ENCODE measurements at places on chromosomes 6 and 20.

- no peak for DNase-seq
These were observed 483.0 kb downstream of the CBLN4 start for GRCh38 chr20:55522296-55522815.

DNA sequence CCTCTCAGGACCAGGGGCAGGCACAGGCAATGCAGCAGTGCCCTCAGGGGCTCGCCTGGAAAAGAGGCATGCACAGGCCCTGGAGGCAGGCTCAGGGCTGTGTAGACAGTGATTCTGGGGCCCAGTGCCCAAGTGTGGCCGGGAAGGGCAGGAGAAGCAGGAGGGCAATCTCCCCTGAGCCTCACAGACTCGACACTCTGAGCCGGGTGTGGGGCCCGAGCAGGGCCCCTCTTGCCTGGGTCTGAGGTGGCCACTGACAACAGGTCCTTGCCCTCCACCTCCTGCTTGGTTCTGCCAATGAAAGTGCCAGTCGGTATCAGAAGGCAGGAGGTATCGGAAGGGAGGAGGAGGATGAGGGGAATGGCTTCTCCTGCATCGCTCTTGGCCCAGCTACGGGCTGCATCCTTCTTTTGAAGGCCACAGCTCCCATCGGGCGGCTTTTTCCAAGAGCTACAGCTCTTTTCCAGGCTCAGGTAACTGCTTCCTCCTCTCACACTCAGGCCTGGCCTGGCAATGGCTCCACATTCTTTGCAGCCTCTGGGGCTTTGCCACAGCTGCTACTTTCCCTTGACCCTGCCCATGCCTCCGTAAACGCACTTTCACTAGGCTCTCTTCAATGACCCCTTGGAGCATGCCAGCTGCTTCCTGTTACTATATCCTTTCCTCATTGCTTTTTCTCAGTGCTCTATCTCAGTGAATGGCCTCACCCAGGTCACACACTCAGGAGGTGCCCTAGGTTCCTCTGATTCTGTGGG is 24.5 kb downstream of the GABRR2 start:
- no peak for DNase-seq

DNA sequence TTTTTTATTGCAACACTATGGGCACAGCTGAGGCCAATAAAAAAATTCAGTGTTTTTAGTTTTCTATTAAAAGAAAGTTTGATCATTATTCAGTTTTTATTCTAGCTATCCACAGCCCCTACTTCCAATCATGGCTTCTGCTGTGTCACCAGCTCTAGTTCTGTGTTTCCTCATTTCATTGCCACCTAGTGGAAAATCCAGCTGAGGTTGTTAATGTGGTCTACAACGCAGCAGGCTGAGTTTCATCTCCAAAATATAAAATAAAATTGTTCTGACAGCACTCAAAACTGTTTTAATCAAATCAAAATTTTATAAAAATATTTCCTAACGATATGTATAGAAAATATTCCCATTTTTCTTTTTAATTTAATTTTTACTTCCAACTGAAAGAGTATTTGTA is 13.6 kb downstream of the COL9A1 start:
- no peak for DNase-seq

- DNase-seq = peak; percentile 17
These were observed 129.7 kb downstream of the PRDM13 start for GRCh38 chr6:99736302-99736701.

DNA sequence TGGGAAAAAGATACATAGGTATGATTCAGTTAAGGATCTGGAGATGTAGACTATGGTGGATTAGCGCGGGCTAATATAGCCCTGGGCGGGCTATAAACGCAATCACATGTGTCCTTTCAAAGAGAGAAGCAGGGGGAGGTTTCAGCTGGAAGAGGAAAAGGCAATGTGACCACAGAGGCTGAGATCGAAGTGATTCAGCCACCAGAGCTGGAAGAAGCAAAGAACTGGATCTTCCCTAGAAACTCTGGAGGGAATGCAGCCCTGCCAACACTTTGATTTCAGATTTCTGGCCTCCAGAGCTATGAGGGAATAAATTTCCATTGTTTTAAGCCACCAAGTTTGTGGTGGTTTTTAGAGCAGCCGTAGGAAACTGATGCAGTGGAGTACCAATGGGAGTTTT is 81.5 kb upstream of the NHSL1 start:
- DNase-seq = no peak

DNA sequence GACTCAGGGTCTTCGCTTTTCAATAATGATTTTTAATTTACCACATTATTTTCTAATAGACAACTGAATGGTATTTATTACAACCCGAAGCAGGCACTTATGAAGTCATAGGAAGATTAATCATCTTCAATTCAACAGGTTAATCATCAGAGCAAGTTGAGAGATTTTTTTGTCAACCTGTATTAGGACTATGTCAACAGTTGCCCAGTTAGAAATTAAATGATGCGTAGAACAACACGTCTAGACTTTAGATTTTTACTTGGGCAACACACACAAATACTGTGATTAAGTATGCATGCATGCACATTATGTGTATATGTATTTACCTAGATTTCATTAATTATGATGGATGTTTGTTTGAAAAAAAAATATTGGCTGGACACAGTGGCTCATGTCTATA is 4.3 kb downstream of the ILRUN start:
- DNase-seq = no peak

GRCh38 chr20:46416839-46417238 is 10.4 kb upstream of the ELMO2 start:
- no peak for DNase-seq

DNA sequence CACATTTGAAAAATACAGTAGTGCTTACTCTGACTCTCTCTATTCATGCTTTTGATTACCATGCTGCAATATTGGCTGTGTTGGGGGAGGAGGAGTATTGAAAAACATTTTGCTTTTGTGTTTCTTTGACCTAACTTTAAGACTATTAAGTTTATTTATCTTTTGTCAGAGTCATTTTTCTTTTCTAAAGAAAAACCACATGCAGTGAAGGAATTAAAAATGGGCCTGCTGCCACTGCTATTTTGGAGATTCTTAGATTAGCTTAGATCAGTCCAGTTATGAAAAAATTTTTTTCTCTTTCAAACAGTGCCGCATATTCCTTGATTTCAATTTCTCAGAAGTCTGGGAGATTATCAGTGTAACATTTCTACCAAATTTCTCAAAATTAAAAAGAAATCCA is 36.1 kb downstream of the BCKDHB start:
- no peak for DNase-seq

- no peak for DNase-seq
These were observed 87.2 kb downstream of the CD40 start for GRCh38 chr20:46205349-46205748.

GRCh38 chr20:58657262-58657661 is 6.2 kb downstream of the STX16 start:
- DNase-seq = no peak

GRCh38 chr6:44219815-44220784 is 3.3 kb upstream of the SLC29A1 start:
- no peak for DNase-seq

GRCh38 chr6:89974834-89975233 is 80.6 kb downstream of the GJA10 start:
- DNase-seq = no peak

DNA sequence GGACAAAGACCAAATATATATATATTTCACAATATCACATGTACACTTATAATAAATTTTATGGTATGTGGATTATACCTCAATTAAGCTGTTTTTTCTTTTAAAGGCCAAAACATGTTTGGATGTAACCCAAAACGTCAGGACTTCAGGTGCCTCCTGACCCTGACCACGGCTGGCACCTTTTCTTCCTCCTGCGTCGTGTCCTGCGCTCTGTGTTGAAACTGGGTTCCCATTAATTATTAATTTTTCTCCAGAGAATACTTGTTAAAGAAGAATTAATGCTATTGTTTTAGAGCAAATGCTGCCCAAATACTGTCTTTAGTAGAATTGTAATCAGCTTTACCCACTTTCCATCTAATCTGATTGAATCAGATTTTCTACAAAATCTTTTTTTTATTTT is 46.7 kb upstream of the VSX1 start:
- no peak for DNase-seq

DNA sequence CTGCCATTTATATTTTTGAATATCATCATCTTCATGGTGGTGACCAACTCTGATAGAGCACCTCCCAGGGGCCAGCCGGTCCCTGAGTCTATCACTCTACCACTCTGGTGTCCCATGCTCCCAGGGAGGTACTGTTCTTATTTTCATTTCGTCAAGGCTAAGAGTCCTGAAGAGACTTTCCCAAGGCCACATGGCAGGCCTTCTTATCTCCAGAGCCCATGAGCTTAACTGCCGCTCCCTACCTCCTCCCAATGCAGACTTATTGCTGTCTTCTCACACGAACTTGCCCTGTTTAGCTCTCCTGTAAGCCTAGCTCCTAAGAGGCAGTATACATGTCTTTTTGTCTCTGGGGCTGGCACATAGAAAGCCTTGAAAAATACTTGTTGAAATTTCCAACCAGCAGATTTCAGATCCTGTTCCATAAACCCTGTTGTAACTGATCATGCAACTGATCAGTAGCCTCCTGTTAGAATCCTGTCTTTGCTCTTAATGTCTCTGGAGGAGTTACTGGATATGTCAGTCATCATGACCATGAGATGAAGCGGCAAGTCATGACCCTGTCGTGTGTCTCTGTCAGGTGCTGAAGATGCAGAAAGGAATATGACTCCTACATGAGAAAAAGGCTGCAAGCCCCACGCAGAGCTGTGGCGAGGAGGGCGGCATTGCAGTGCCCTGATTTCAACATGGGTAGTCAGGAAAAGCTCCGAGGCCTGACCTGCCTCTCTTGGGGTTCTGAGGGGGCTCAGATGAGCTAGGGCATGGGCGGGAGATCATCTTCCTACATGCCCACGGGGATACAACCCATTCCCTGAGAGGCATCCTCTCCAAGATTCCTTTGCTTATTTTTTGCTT is 60.0 kb downstream of the TTI1 start:
- DNase-seq = peak; percentile 94

DNA sequence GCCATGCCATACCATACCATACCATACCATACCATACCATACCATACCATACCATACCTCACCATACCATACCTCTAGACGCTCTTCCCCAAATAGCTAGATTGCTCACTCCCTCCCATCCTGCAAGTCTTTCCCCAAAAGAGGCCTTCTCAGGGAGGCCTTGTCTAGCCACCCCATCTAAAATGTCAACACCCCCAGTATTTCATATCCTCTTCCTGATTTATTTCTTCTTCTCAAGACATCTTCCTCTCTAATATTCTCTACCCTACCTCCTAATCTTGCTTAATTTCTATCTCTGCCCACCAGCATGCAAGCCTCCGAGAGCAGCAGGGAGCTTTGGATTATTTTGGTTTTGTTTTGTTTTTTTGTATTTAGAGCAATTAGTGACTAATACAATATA is 225.2 kb upstream of the RREB1 start:
- no peak for DNase-seq

- DNase-seq = peak; percentile 16
These were observed 87.5 kb downstream of the CRYBG1 start for GRCh38 chr6:106448000-106448426.

DNA sequence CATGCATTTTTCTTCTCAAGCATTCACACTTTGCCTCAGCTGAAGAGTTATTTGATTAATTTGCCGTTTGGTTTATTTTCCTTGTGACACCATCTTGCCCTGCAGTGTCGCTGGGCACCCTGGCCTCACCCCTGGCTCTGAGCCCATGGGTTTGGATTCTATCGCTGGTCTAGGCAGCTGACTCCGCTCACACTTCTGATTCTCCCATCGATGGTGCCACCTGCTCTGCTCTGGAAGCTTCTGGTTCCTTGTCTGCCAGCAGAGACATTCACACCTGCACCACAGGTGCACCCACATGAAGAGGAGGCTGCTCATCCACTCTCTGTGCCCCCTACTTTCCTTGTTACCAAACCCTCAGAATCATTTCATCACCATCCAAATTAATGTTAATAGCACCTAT is 291.6 kb upstream of the CDH4 start:
- DNase-seq = no peak

DNA sequence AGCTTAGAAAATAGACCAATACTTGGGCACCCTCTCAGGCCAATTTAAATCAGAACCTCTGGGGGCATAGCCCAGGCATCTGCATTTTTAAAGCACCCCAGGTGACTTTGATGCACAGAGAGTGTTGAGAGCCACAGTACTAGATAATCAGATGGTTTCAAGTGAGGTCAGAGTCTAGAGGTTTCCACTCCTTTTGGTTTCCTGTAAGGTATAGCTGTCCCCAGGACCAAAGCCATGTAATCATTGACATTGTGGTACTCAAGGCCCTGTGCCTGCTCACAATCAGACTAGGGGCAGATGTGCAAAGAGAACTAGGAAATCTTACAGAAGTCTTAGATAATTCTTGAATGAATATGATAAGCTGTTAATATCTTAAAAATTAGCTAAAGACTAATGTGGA is 9.1 kb downstream of the FILIP1 start:
- DNase-seq = no peak

GRCh38 chr20:22414305-22414742 is 170.0 kb downstream of the FOXA2 start:
- DNase-seq = no peak

DNA sequence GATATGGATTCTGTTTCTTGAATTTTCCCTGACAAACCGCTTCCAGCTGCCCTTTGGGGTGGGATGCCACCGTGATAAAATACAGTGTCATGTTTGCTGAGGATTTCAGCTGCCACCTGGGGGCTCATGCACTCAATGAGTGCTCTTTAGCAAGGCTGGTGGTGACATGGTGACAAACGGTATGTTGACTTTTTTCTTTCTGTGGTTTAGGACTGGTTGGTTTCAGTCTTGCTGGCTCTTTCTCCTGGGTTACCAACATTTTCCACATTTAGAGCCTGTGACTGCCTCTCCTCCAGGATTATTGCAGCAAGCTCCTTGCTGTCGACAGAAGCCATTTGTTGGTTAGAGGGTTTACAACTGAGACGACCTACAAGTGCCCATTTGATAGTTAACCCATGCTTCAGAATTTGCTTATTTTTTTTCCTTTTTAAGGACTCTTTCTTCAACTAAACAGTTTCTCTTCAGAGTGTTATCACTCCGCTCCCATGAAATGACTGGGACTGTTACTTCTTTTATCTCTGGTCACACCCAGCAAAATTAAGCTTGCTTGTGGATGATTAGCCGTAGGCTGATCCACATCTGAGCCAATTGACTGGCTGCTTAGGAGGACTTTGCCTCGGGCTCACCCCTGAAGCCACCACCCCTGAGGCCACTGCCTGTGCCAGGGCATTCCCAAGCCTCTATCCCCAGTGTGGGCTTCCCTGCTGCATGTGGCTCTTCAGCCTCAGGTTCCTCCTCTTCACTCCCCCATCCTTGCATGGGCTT is 48.4 kb upstream of the CDYL start:
- peak; percentile 98 for DNase-seq

- no peak for DNase-seq
These were observed 61.3 kb downstream of the TRERF1 start for GRCh38 chr6:42390228-42390934.

Measured in hematopoietic multipotent progenitor cell treated with erythropoietin and hydrocortisone succinate and interleukin-3 and kit ligand, for 8 days (in vitro differentiated cells).